Glomerular endothelial cell (primary cell): ENCODE measurements at places on chromosomes 5 and 9.

DNA sequence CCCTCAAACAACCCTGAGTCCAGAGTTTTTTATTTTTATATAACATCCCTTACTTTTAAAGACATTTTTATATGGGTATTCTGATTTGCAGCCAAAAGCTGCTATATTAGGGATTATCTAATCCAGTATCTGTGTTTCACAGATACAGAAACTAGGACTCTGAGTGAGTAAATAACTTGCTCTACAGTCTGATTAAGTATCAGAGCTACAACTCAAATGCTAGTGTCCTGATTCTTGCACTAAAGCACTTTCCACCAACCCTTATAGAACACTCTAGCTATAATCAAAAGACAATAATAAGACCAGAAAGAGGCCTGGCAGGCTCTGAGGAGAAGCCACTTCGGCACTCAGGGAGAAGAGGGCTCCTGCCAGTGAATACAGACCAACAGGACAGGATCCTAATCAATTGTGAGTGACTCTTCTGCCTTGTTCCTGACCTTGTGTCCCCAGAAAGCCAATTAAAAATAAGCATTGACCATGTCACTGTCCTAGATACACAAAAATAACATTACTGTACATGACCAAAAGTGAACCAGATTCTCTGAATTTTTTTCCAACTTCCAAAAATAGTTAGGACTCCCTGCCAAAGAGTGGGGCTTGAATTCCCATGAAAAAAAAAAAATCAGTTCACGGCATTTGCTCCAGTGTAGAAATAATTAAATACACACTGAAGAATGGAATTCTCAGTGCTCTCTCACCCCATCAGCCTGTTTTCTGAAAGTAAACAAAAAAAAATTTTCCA lies 63.6 kb upstream of the MAP3K1 start:
- no peak for DNase-seq

- DNase-seq: no peak
Measured at GRCh38 chr9:72089451-72090130, 29.2 kb upstream of the C9orf57 start.

DNA sequence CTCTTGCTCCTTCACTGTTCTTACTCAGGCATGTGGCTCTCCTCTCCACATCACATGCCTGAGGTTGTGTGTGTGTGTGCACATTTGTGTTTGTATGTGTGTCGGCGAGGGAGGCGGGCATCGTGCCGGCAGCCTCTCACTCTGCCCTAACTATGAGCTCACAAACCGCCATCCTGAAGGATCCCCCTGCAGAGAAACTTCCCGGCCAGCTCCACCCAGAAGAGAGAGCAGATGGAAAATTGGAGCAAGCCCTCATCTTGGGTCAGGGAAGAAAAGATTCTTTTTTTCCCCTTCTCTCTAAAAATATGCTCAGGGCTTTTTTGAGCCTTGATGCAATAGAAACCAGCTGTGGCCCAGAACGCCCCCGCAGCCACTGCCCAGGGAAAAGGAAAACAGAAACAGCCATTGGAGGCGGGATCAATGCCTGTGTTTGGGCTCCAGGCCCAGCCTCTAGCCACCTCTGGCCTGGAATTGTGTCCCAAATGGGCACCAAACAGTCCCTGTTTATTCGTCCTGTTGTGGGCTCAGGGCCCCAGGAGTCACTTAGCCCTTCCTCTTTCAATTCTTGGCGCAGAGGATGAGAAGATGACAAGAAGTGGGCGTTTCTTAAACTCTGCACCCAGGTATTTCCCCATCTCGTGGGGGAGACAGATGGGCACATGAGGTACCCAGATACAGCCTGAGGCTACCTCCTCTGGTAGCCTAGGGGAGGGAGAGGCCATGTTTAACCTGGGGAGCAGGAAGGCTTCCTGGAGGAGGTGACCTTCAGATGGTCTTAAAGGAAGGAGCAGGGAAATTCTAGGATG lies 151.5 kb downstream of the RGS3 start:
- DNase-seq: no peak

- no peak for DNase-seq
Measured at GRCh38 chr5:155903791-155904190, 423.2 kb upstream of the SGCD start.
